ENCODE measurements at places on chromosomes 16 and 17.
A peak's percentile ranks its signal among the peaks of the same experiment; 100 is the strongest.

GRCh38 chr16:88469615-88470395 lies 16.7 kb downstream of the ZFPM1 start:
- no peak for DNase-seq

GRCh38 chr16:15641753-15642556 lies 999 bp downstream of the MARF1 start:
- DNase-seq, result no peak

DNA sequence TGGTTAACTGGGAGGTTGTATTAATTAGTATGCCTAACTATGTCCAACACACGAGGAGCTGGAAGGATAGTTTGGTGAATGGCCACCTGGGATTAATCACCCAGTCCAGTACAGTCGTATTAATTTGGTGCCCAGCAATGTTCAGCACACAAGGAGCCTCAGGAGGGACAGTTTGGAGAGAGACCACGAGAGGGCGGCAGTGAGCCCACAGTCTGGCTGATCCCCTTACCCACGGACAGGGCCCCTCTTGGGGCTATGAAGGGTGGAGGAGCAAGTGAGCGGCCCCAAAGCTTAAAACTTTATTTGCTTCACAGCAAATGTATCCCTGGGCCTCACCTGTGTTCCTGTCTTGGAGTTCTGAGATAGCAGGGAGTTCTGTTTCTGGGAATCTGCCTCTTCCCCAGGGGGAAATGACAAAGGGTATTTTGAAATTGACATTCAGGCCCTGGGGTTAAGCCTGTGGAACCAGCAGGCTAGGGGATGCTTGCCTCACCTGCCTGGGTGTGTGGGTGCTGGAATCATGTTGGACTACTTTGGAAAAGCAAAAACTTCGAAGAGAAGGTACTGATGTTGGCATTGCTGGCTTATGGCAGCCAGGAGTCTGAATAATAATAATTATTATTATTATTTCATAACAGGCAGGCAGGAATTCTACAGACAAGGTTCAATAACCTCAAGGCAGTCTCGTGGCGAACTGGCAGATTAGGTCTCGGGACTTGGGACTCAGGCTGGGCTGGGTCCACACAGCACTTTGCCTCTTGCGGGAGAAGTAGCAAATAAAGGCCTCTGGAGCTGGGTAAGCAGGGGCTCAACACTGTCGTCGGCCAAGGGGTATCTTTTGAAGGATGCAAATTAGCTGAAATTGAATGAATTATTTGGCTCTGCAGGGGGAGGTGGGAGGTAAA lies 227.6 kb upstream of the ASIC2 start:
- DNase-seq, result no peak

DNA sequence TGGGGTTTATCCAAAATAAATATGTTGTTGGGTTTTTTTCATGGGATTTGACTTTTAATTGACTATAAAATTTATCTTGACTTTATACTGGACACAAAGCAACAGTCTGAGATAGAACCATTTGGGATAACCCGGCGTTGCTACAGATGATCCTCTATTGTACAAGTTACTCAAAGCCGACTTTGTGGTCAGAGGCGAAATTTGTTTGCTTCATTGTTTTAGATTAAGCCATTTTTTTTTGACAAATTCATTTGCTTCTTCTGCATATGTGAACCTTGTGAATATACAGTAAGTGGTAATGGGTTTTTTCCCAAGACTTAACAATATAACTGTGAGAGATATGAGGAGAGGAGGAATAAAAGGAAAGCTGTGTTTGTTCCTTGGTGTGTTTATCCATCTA lies 11.8 kb downstream of the MYO1D start:
- DNase-seq, result no peak

- DNase-seq, result no peak
Observed at GRCh38 chr16:2841606-2842339, 11.7 kb downstream of the ZG16B start.

DNA sequence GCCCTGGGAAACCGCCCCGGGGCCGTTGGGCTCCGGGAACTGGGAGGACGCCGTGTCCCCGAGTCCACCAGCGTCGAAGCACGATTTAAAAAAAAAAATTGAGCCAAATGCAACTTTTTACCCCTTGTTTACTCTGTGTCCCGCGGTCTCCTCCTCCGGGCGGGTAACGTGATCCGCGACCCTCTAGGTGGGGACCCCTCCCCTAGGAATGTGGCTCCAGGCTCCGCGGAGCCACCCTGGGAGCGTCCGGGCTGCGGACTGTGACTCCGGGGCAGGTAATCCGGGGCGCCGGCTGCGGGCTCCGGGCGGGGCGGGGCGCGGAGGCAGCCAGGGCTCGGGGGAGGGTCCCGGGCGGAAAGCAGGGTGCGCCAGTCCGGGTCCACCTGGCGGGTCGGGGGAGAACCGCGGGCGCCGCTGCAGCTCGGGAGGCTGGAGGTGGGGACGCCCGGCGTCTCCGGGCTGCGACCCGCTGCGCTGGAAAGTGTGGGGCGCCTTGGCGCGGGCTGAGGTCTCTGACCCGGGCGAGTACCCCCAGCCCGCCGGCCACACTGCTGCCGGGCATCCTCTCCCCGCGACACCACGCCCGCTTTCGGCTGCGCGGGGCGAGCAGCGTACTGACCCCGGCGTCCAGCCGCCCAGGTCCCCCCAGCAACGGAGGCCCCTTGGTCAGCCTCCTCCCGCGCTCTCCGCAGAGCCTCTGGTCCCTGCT lies 852 bp upstream of the HELZ start:
- no peak for DNase-seq

DNA sequence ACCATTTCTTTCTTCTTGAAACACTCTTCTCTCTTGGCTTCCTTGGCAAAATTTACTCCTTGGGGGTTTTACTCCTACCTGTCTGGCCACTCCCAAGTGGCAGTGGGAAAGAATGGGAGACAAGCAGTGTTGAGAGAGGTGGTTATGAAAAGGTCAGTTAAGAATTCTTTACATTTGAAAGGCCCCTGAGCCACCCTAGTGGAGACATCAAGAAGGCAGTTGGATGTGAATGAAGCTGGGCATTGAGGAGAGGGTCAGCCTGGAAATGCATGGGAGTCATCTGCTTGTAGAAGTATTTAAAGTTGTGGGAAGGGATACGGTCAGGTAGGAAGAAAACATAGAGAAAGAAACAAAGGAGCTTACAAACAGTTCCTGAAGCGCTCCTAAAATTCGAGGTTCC lies 42.3 kb upstream of the CCNF start:
- no peak for DNase-seq

- no peak for DNase-seq
Observed at GRCh38 chr17:2825253-2825970, 29.2 kb downstream of the RAP1GAP2 start.

DNA sequence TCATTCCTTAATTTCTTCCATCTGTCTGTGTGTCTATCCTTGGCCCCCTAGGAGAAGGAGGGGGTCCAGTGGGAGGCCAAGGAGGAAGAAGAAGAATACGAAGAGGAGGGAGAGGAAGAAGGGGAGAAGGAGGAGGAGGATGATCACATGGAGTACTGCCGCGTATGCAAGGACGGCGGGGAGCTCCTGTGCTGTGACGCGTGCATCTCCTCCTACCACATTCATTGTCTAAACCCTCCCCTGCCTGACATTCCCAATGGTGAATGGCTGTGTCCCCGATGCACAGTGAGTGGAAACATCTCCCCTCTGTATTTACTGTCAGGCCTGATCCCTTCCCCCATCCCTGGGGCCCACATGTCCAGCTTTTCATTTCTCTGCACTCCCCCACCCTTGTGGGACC lies 6.3 kb downstream of the CHD3 start:
- DNase-seq, result no peak

DNA sequence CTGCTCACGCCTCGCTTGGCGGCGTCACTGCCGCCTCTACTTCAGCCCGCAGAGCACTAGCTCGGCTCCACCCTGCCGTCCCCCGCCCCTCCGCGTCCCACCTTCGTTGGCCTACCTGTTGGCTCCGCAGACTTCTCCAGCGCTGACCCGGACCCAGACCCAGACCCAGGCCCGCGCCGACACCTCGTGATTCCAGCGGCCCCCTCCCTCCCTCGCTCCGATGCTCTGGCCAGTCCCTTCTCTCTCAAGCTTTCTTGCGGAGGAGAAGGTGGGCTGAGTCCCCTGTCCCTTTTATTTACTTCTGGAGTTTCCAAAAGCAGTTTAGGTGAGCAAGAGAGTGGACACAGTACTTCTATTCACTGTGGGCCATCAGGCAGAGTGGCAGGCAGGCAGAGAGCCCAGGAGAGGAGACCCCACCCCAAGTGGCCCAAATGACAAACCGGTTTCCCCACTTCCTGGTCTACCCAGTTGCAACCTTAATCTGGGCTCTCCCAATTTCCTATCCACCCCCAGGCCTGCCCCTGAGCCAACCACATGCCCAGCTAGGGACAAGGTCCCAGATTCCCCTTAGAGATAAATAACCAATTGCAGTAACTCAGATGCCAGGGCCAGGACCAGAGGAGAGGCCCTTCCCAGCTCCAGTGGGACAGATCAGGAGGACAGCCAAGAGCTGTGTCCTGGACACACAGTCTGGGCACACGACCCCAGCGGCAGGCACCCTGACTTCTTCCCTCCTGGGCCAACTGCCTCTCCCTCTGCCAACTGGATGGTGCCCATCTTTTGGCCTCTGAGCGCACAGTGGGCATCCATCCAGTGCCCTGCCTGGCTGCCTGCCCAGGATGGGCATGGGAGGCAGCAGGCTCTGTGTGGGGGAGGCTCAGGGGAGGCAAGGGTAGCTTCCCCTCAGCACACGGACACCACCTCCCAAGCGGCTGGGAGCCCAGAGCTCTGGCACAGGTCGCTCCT lies 1.2 kb upstream of the SRCIN1 start:
- no peak for DNase-seq

DNA sequence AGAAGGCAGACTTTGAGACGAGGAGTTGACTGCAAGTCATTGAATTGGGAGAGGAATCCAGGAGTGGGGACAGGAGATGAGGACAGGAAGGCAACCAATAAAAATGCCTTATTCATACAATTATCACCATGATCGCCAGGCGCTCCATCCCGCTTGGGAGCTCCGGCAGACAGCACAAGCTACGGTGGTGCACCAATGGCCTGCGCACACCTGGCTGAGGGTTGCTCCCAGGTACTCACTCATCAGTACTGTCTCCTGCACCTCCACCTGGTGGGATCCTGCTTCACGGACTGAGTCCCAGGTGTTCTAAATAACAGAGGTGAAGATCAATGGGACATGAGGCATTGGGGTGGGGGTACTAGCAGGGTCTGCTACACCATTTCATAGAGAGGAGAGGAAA lies 160.0 kb upstream of the TNRC6C start:
- no peak for DNase-seq

DNA sequence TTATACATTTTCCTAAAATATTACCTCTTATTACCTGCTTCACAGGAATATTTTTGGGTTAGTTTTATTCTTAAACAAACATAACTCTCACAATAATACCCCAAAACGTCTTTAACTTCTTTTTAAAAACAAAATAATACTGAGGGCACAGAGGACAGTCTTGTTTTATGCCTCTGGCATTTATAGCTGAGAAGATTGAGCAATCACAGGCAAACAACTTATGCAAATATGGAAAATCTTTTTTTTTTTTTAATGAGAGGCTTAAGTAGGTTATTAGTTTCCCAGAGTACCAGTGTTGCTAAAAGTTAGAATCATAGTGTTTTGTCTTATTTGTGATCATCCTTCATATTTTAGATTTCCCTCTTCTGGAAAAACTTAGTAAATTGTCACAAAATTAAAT lies 195.0 kb downstream of the FTO start:
- no peak for DNase-seq

- no peak for DNase-seq
Observed at GRCh38 chr16:84618581-84619460, 943 bp upstream of the COTL1 start.

- peak; percentile 12 for DNase-seq
Observed at GRCh38 chr17:2025622-2026309, 632 bp upstream of the RTN4RL1 start.

DNA sequence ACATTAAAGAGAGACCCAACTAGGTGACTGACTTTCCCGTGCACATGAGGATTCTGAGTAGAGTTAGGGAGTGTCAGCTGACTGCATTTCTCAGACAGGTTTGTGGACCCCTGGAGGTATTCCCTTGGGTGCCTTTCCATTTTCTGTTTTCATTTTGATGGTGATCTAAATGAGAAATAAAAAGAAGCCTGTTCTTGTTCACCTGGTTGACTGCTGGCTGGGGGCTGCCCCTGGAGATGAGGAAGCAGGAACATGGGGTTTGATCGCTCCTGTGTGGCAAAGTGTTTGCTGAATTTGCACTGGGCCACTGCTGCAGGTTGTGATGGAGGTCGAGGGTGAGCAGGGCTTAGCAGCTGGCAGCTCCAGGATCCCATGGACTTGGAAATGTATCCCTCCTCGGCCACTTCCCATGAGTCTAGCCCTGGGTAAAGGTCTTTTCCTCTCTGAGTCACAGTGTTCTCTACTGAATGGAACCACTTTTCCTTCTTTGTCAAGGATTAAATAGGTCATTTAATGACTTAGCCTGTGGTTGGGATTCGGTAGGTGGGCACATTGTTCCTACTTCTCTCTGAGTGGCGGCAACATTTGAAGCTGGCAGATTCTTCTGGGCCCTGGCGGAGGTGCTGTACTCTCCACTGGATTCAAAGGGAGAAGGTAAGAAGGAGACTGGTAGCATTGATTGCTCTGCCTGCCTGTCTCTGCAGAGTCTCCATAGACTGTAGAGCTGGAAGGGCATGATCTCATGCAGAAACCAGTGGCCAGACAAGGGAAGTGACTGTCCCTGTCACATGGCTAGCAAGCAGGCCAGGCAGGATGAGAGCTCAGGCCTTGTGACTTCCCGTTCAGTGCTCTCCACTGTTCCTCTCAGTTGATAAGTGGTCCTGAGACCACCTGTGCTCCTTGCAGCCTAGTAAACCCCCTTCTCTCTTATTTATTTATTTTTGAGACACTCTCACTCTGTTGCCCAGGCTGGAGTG lies 17.9 kb downstream of the SNX29 start:
- no peak for DNase-seq

- DNase-seq, result no peak
Observed at GRCh38 chr16:67390816-67391423, 2.4 kb downstream of the TPPP3 start.

DNA sequence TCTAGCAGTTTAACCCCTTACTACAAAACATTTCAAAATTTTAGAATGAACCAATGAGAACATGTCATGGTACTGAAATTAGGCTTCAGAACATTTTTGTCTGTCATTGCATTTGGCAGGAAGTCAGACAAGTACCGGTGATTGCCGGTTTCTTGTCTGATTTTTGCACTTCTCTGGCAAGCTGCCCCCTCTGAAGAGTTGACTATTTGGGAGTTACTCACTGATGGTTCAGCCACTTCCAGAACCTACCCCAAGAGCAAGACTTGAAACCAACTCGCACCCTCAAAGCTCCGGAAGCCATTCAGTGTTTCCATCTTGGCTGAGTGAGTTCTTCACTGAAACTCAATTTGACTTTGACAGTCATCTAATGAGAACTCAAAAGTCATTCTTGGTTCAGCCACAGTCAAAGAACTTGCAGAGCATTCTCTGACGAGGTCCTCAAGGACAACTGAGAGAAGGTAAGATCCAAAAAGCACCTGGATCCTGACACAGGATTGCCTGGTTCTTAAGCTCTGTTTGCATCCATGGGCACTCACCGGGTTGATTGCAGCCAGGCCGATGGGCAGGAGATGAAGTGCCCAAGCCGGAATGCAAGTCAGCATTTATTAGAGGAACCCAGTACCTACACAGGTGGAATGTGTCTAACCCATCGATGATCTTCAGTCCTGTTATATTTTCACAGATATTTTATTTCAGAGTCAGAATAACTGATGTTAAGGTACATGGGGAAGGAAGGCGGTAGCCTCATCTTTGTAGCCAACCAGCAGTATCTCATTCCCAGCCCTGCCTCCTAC lies 93.6 kb downstream of the USP22 start:
- no peak for DNase-seq

Measured in NCI-H524 treated with DMSO at 0.1 percent for 48 hours (cell line).